ENCODE measurements at places on chromosomes 13 and 19. TPM values are rescaled to one million over a fixed set of nuclear protein-coding genes. Genes with fewer than 3 reads are reported as not detected.

Gene ZIC2
- not detected for total RNA-seq

- H3K27ac ChIP-seq, result no peak overlapping the region
- H3K4me1 ChIP-seq, result peaks cover 1% of the 10 kb centered on the region
- no peaks in the 10 kb centered on the region for H3K36me3 ChIP-seq
- H3K27me3 ChIP-seq, result peaks cover 2% of the 10 kb centered on the region
- no peak for DNase-seq
Observed at GRCh38 chr13:32008518-32009175, 22.9 kb upstream of the FRY start.

DNA sequence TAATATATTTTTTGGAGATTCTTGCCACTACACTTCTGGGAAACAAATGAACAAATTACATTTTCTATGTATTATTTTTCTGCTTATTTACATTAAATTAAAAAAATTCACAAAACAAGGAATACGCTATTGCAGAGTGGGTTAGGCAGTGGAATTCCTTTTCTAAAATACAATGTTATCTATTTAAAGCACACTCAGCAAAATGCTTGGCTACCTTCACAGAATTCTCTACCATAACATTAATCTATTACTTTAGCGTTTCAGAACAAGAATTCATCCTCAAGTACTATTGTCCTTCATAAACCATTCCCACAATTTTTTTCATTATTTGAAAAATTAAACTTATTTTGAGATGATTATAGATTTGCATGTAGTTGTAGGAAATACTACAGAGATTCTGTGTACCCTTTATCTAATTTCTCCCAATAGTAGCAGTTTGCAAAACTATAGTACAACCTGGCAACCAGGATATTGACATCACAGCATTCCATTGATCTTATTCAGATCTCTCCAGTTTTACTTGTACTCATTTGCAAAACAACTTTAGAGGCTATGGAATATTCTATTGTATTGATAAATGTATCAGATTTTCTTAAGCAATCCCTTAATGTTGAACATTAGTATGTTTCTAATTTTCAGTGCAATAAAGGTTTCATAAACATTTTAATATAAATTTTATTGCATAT, 120.9 kb downstream of the DLEU7 start:
- no peaks in the 10 kb centered on the region for H3K36me3 ChIP-seq
- H3K27me3 ChIP-seq, result no peaks in the 10 kb centered on the region
- H3K4me1 ChIP-seq, result peaks cover 16% of the 10 kb centered on the region
- no peak overlapping the region for H3K4me3 ChIP-seq
- DNase-seq, result no peak

- H3K4me1 ChIP-seq, result peaks cover 10% of the 10 kb centered on the region
- no peak overlapping the region for H3K4me3 ChIP-seq
- H3K27ac ChIP-seq, result no peak overlapping the region
- peaks cover 2% of the 10 kb centered on the region for H3K27me3 ChIP-seq
- peaks cover 5% of the 10 kb centered on the region for H3K36me3 ChIP-seq
Observed at GRCh38 chr19:1465191-1466016, 13.6 kb downstream of the C19orf25 start.
